ENCODE measurements at places on chromosomes 16 and 17. TPM values are rescaled to one million over a fixed set of nuclear protein-coding genes. Genes with fewer than 3 reads are reported as not detected.

DNA sequence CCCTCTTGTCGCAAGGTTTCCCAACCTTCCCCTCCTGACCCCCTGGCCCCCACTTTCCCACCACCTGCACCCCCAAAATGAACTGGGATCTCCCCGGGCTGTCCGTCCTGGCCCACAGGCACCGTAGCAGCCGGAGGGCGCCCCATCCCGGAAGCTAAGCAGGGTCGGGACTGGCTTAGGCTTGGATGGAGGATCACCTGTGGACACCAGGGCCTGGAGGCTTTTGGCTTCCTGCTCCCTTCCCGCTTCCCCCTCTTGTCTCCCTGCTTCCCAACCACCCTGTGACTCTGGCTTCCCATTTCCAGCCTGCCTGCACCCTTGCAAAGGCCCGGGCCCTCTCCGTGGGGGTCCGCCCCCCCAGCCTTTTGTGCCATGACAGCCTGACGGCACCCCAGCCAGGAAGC, 2291.3 kb downstream of the TP53TG3F start:
- H3K27me3 ChIP-seq = no peaks in the 10 kb centered on the region
- no peak for DNase-seq
- no peak overlapping the region for H3K4me3 ChIP-seq

HSD17B2 gene
- not detected for total RNA-seq

SGSM2 gene
- total RNA-seq = 128 TPM

- H3K4me3 ChIP-seq = no peak overlapping the region
- H3K27me3 ChIP-seq = no peaks in the 10 kb centered on the region
- H3K27ac ChIP-seq = no peak overlapping the region
- no peak for DNase-seq
- H3K36me3 ChIP-seq = no peaks in the 10 kb centered on the region
These were observed 60.5 kb upstream of the ZFHX3 start for GRCh38 chr16:73108195-73108963.

DNA sequence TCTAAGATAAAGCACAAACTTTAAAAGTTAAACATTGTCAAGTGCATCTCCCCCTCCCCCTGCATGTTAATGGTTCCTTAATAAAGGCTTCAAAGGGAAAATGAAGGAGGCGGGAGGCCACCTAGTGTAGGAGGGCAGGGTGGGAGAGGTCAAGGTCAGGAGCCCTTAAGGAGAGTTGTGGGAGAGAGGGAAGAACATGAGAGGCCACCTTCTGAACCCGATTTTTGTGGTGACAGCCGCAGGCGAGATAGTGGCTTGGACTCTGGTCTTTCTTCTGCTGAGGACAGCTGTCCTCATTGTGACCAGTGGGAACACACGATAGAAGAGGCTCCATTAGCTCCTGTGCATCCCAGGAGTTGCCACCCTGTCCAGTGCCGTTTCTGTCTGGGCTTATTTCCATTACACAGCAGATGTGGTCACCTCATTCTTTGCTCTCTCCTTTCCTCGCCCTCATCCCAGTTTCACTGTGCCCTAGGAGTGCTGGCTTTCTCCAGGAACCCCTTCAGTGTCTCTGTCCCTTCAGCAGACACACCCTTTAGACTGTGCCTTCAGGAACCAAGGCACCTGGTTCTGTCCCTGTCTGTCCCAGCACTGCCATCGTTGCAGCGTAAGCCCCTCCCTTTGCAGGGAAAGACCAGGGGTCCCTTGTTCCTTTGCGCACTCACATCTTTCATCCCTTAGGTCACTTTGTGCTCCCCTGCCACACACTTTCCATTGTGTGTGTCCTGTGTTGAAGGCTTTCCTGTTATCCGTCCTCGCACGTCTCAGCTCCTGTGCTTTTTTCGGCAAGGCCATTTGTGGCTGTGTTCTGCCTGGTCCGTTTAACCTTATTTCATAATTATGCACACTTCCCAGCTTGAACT, 7.5 kb downstream of the SEC14L1 start:
- H3K4me1 ChIP-seq = peaks cover 47% of the 10 kb centered on the region
- H3K4me3 ChIP-seq = no peak overlapping the region
- H3K36me3 ChIP-seq = peaks cover 21% of the 10 kb centered on the region
- DNase-seq = no peak

DNA sequence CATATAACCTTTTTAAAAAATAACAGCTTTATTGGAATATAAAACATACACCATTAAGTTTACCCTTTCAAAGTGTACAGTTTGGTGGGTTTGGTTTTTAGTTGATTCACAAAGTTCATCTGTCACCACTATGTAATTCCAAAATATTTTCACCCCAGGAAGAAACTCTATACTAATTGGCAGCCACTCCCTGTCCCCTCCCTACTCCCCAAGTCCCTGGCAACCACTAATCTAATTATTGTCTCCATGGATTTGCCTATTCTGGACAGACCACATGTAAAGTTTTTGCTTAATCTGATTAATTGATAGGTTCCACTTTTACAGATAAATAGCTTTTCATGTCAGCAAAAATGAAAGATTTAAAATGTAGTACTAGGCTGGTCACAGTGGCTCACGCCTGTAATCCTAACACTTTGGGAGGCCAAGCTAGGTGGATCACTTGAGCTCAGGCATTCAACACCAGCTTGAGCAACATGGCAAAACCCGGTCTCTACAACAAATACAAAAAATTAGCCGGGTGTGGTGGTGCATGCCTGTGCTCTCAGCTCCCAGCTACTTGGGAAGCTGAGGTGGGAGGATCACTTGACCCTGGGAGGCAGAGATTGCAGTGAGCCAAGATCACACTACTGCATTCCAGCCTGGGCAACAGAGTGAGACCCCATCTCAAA, 25.0 kb upstream of the MAPK3 start:
- no peaks in the 10 kb centered on the region for H3K36me3 ChIP-seq
- H3K27me3 ChIP-seq = no peaks in the 10 kb centered on the region
- no peak for DNase-seq
- no peak overlapping the region for H3K4me3 ChIP-seq
- peaks cover 11% of the 10 kb centered on the region for H3K4me1 ChIP-seq
- H3K27ac ChIP-seq = no peak overlapping the region

KRT15 gene
- not detected for total RNA-seq

DNA sequence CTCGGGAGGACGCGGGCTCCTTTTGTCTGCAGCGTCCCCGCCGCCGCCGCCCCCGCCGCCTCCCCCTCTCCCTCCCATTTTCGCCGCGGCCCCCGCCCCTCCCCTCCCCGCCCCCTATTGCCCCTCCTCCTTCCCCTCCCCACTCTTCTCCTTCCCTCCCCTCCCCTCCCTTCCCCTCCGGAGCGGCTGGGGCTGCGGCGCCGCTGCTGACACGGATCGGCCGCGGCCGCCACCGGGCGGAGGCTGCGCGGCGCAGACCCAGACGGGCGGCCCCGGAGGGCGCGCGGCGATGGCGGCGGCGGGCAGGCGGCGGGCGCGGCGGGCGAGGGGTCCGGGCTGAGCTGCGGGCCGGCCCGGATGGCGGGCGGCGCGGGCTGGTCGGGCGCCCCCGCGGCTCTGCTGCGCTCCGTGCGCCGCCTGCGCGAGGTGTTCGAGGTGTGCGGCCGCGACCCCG, at the start of gene RAB11FIP4:
RAB11FIP4 (plus strand) TSS at position 180 of the 454 bp plus-strand sequence; CDS start at position 358, 178 bp downstream.
- H3K36me3 ChIP-seq = peaks cover 10% of the 10 kb centered on the region
- DNase-seq = no peak
- peaks cover 12% of the 10 kb centered on the region for H3K4me1 ChIP-seq
- no peak within 1 kb of the TSS for H3K27ac ChIP-seq
- H3K4me3 ChIP-seq = peak within 1 kb of the TSS; percentile 86
- peaks cover 51% of the 10 kb centered on the region for H3K27me3 ChIP-seq

GRCh38 chr17:17683710-17684365, 2.6 kb downstream of the RAI1 start:
- peaks cover 21% of the 10 kb centered on the region for H3K4me1 ChIP-seq
- H3K27ac ChIP-seq = peak overlapping the region; percentile 91
- no peaks in the 10 kb centered on the region for H3K36me3 ChIP-seq
- peaks cover under 1% of the 10 kb centered on the region for H3K27me3 ChIP-seq
- peak overlapping the region; percentile 93 for H3K4me3 ChIP-seq

GRCh38 chr16:88979353-88980015, 2.5 kb upstream of the CBFA2T3 start:
- peaks cover 9% of the 10 kb centered on the region for H3K4me1 ChIP-seq
- no peak overlapping the region for H3K4me3 ChIP-seq
- no peak overlapping the region for H3K27ac ChIP-seq
- peaks cover 30% of the 10 kb centered on the region for H3K27me3 ChIP-seq
- no peak for DNase-seq

DNA sequence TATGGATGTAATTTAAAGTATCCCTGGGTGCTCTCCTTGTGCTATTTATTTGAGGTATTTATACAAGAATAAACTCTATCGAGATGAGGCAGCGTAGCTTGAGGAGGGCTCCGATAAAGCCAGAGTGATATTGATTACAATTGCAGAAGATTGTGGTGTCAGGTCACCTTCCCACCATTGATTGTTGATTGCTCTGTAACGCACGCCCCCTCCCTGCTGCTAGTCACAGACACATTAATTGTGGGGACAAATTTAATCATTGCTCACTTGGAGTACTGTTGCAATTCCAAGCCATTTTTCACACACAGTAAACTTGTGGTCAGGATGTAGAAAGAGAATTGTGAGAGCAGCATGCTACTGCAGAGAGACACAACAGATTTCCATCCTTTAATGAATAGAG, 75.4 kb downstream of the IRX3 start:
- no peak for DNase-seq
- no peaks in the 10 kb centered on the region for H3K36me3 ChIP-seq
- H3K27me3 ChIP-seq = peaks cover 41% of the 10 kb centered on the region
- H3K4me1 ChIP-seq = no peaks in the 10 kb centered on the region

DNA sequence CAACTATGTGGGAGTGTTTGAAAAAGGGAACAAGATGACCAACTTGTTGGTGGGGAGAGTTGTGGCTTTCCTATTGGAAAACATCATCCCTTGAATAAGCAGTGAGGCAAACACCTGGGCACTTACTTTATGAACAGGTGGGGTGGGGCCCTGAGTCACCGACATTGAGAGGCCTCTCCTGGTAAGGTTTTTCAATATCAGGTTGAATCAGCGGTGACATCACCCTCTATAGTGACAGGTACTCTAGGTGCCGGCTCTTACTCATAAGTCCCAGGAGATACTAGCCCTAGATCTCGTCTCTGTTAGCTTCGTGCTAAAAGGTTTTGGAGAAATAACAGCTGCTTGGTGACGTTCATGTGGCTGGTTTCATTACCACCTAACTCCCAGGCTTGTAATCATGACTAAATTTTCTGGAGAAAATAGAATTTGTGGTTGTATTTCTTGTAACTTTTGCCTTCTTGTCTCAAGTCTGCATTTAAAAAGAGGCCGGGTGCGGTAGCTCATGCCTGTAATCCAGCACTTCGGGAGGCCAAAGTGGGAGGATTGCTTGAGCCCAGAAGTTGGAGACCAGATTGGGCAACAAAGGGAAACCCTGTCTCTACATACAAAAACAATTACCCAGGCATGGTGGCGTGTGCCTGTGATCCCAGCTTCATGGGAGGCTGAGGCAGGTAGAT, 19.3 kb downstream of the CDH1 start:
- peaks cover 10% of the 10 kb centered on the region for H3K4me1 ChIP-seq
- H3K36me3 ChIP-seq = peaks cover 3% of the 10 kb centered on the region
- H3K27me3 ChIP-seq = peaks cover 16% of the 10 kb centered on the region
- DNase-seq = no peak
- no peak overlapping the region for H3K4me3 ChIP-seq

- H3K27ac ChIP-seq = no peak overlapping the region
- no peak overlapping the region for H3K4me3 ChIP-seq
- H3K36me3 ChIP-seq = no peaks in the 10 kb centered on the region
- no peaks in the 10 kb centered on the region for H3K4me1 ChIP-seq
- H3K27me3 ChIP-seq = peaks cover 12% of the 10 kb centered on the region
These were observed 268.1 kb downstream of the SOX9 start for GRCh38 chr17:72388765-72389473.

DNA sequence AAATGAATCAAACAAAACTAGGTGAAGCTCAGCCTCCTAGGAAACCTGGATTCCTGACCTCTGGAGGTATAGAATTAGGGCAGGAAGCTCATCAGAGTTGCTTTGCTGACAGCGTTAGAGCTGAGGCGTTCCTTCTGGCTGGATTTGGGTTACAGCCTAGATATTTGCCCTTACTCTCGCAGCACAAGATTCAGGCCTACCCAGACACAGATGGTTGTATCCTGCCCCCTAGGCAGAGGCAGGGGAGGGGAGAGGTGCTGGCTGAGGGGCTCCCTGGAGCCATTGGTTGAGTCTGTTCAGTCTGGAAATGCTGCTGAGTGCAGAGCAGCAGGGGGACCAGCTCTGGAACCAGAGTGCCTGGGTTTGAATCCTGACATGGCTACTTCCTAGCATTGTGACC, 78.4 kb downstream of the MPRIP start:
- H3K27me3 ChIP-seq = no peaks in the 10 kb centered on the region
- DNase-seq = no peak
- H3K36me3 ChIP-seq = no peaks in the 10 kb centered on the region

Measured in T-helper 17 cell (primary cell).